Muscle of leg (tissue), 16 donors: ENCODE measurements at places on chromosomes 2 and 18. TPM values are rescaled to one million over a fixed set of nuclear protein-coding genes. Genes with fewer than 3 reads are reported as not detected.

CD302 gene
- 18.1 TPM for total RNA-seq

POMC gene
- total RNA-seq = 3.5 TPM

- H3K4me1 ChIP-seq = peaks cover 18% of the 10 kb centered on the region
- no peak overlapping the region for H3K27ac ChIP-seq
- H3K4me3 ChIP-seq = no peak overlapping the region
- no peaks in the 10 kb centered on the region for H3K27me3 ChIP-seq
- H3K36me3 ChIP-seq = no peaks in the 10 kb centered on the region
Observed at GRCh38 chr18:26470011-26470637, 78.2 kb downstream of the KCTD1 start.

GRCh38 chr18:773980-774624 lies 37.9 kb downstream of the YES1 start:
- H3K4me3 ChIP-seq = no peak overlapping the region
- H3K27ac ChIP-seq = no peak overlapping the region
- DNase-seq = no peak
- no peaks in the 10 kb centered on the region for H3K4me1 ChIP-seq

GRCh38 chr2:55885127-55885943 lies 38.2 kb downstream of the EFEMP1 start:
- peak; percentile 70 for DNase-seq
- no peaks in the 10 kb centered on the region for H3K36me3 ChIP-seq
- no peaks in the 10 kb centered on the region for H3K27me3 ChIP-seq
- no peak overlapping the region for H3K27ac ChIP-seq
- no peaks in the 10 kb centered on the region for H3K4me1 ChIP-seq

GRCh38 chr18:49588971-49589370 lies 27.1 kb downstream of the LIPG start:
- H3K4me1 ChIP-seq = peaks cover 2% of the 10 kb centered on the region
- H3K4me3 ChIP-seq = no peak overlapping the region
- no peak for DNase-seq
- H3K36me3 ChIP-seq = no peaks in the 10 kb centered on the region
- H3K27me3 ChIP-seq = no peaks in the 10 kb centered on the region
- H3K27ac ChIP-seq = no peak overlapping the region

- H3K4me3 ChIP-seq = no peak overlapping the region
- H3K27me3 ChIP-seq = no peaks in the 10 kb centered on the region
- H3K36me3 ChIP-seq = no peaks in the 10 kb centered on the region
- peaks cover 66% of the 10 kb centered on the region for H3K4me1 ChIP-seq
- peak overlapping the region; percentile 78 for H3K27ac ChIP-seq
- DNase-seq = no peak
Observed at GRCh38 chr2:239288951-239289511, 111.8 kb downstream of the HDAC4 start.

DNA sequence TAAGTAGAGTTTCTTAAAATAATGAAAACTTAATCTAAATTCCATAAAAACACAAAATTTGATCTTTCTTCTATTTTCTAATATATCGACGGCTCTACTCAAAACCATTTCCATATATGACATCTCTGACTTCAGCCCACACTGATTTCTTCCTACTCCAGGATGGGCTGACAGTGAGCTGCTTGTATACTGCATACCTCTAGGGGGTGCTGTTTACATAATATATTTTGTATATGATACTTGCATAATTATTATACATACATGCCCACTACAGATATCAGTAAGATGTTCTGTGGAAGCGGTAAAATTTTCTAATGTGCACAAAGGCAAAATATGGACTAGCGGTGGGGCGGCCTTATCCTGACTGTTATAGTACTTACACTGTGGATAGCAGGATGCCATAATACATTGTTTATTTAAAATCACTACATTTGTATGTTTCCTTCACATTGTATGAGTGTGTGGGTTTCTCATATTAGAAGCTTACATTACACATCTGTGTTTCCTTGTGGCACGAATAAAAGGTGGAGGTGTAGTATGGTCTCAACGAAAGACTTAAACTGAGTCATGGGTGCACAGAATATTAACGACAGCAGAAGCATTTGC lies 66.1 kb upstream of the NXPH2 start:
- H3K4me3 ChIP-seq = no peak overlapping the region
- H3K36me3 ChIP-seq = no peaks in the 10 kb centered on the region
- no peaks in the 10 kb centered on the region for H3K27me3 ChIP-seq
- H3K27ac ChIP-seq = no peak overlapping the region

- no peak overlapping the region for H3K4me3 ChIP-seq
- peaks cover 9% of the 10 kb centered on the region for H3K36me3 ChIP-seq
- H3K27me3 ChIP-seq = no peaks in the 10 kb centered on the region
- H3K4me1 ChIP-seq = peaks cover 8% of the 10 kb centered on the region
- no peak overlapping the region for H3K27ac ChIP-seq
- DNase-seq = peak; percentile 89
Observed at GRCh38 chr2:134393075-134393461, 139.2 kb downstream of the MGAT5 start.

- no peaks in the 10 kb centered on the region for H3K36me3 ChIP-seq
- no peak overlapping the region for H3K27ac ChIP-seq
- H3K4me1 ChIP-seq = no peaks in the 10 kb centered on the region
- H3K27me3 ChIP-seq = no peaks in the 10 kb centered on the region
Observed at GRCh38 chr2:123808243-123808642, 216.8 kb upstream of the CNTNAP5 start.

GRCh38 chr2:180231015-180231414 lies 223.9 kb upstream of the CWC22 start:
- no peak overlapping the region for H3K27ac ChIP-seq
- no peak for DNase-seq
- no peaks in the 10 kb centered on the region for H3K36me3 ChIP-seq
- no peak overlapping the region for H3K4me3 ChIP-seq
- H3K4me1 ChIP-seq = no peaks in the 10 kb centered on the region

DNA sequence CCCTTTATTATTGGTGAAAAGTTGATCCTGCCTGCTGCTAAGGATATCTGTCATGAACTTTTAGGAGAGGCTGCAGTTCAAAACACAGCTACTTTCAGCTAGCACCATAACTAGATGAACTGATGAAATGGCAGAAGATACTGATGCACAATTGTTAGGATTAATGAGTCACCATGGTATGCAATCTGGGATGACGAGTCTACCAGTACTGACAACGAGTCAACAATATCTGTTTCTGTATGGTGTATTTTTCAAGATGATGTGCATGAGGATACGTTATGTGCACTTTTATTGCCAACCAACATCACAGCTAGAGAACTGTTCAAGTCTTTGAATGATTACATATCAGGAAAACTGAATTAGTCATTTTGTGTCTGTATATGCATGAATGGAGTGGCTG lies 68.7 kb downstream of the NETO1 start:
- H3K36me3 ChIP-seq = no peaks in the 10 kb centered on the region
- no peak overlapping the region for H3K4me3 ChIP-seq
- H3K27ac ChIP-seq = no peak overlapping the region
- no peak for DNase-seq
- H3K27me3 ChIP-seq = no peaks in the 10 kb centered on the region
- no peaks in the 10 kb centered on the region for H3K4me1 ChIP-seq

DNA sequence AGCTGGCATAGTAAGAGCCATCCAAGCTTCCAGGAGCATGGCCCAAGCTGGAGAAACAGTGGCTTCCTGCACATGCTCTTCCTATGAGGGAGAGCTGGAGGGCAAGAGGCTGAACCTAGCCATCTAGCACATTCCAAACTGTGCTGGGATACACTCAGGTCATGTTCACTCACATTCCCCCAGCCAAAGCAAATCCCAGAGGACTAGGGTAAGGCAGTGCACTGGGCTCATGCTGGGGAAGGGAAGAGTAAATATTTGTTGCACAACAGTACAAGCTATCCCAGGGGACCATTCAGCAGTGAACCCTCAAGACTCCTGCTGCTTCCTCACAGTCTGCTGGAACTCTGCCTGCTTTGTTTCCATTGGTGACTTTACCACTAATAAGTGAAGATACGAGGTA lies 20.7 kb upstream of the GYPC start:
- peak; percentile 30 for DNase-seq
- peaks cover 3% of the 10 kb centered on the region for H3K4me1 ChIP-seq
- no peaks in the 10 kb centered on the region for H3K27me3 ChIP-seq
